ENCODE measurements at places on chromosomes 5 and 9. TPM values are rescaled to one million over a fixed set of nuclear protein-coding genes. Genes with fewer than 3 reads are reported as not detected.

The NUTM2G gene
- total RNA-seq = under 0.01 TPM

The TMEM215 gene
- total RNA-seq = 0.33 TPM

The ZFYVE16 gene
- total RNA-seq = 30.5 TPM

The MARCHF11 gene
- not detected for total RNA-seq

The TRIM36 gene
- total RNA-seq = 13.3 TPM

The PCDH1 gene
- total RNA-seq = 2.7 TPM

The NME5 gene
- total RNA-seq = 0.29 TPM

The GRXCR2 gene
- total RNA-seq = not detected

The CCL21 gene
- total RNA-seq = not detected

The SH3PXD2B gene
- 10.9 TPM for total RNA-seq

The SMARCA2 gene
- total RNA-seq = 56.6 TPM

The SRD5A1 gene
- total RNA-seq = 14.3 TPM

The HNRNPA0 gene
- total RNA-seq = 15.0 TPM

The SCGB3A2 gene
- not detected for total RNA-seq

The CNTNAP3B gene
- 11.8 TPM for total RNA-seq

The HTR4 gene
- total RNA-seq = 0.18 TPM

The ITK gene
- total RNA-seq = not detected

The FAM170A gene
- total RNA-seq = not detected

The C1QTNF2 gene
- total RNA-seq = 3.0 TPM

The EGFLAM gene
- 7.4 TPM for total RNA-seq

The INSYN2B gene
- 5.6 TPM for total RNA-seq

The C5orf63 gene
- total RNA-seq = 1.7 TPM

The SPATA31E1 gene
- total RNA-seq = not detected

The SLC25A48 gene
- not detected for total RNA-seq

The TSLP gene
- total RNA-seq = 0.03 TPM

The IL31RA gene
- total RNA-seq = 12.4 TPM

The ADAMTS12 gene
- total RNA-seq = 3.5 TPM

The BRD3 gene
- 6.4 TPM for total RNA-seq

The RORB gene
- total RNA-seq = 2.9 TPM

The LSM11 gene
- total RNA-seq = 9.0 TPM

The KCNN2 gene
- total RNA-seq = 0.51 TPM

The PGGT1B gene
- total RNA-seq = 20.6 TPM

The MSX2 gene
- total RNA-seq = 11.1 TPM

The MYOZ3 gene
- not detected for total RNA-seq

The FRMD3 gene
- total RNA-seq = 6.1 TPM

The EGR1 gene
- total RNA-seq = 11.5 TPM

The ZNF300 gene
- 9.4 TPM for total RNA-seq

The NMUR2 gene
- total RNA-seq = 0.30 TPM

The CRB2 gene
- 0.11 TPM for total RNA-seq

The N4BP3 gene
- 3.5 TPM for total RNA-seq

The CD14 gene
- total RNA-seq = not detected

The C9orf50 gene
- total RNA-seq = not detected

The KIF20A gene
- total RNA-seq = 106 TPM
